Naive thymus-derived CD8-positive, alpha-beta T cell (primary cell): ENCODE measurements at places on chromosomes 6 and 20.

- no peak overlapping the region for H3K27ac ChIP-seq
- no peaks in the 10 kb centered on the region for H3K36me3 ChIP-seq
- peaks cover 2% of the 10 kb centered on the region for H3K27me3 ChIP-seq
- peaks cover 8% of the 10 kb centered on the region for H3K4me1 ChIP-seq
- no peak for DNase-seq
- H3K4me3 ChIP-seq, result no peak overlapping the region
Observed at GRCh38 chr6:135537741-135538301, 40.3 kb upstream of the AHI1 start.

DNA sequence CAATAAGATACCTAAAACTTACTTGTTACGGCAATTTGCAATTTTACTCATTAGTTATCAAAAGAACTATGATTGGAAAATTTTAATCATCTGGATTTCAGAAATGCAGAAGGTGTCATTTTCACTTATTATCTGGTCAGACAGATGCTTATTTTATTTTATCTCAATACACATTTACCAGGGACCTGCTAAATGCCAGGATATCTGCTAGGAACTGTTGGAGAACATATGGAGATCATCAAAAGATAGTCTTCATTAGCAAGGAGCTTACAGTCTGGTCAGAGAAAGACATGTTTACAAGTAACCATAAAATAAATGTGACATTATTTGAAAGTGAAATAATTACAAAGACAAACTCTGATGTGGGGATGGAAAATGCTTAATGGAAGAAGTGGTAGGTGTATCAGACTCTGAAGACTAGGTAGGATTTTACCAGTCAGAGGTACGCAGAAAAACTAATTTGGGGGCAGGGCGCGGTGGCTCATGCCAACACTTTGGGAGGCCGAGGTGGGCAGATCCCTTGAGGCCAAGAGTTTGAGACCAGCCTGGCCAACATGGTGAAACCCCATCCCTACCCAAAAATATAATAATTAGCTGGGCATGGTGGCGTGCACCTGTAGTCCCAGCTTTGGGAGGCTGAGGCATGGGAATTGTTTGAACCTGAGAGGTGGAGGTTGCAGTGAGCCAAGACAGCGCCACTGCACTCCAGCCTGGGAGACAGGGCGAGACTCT lies 137.8 kb downstream of the MYB start:
- no peaks in the 10 kb centered on the region for H3K36me3 ChIP-seq
- H3K4me3 ChIP-seq, result no peak overlapping the region
- no peak for DNase-seq
- H3K27ac ChIP-seq, result no peak overlapping the region
- H3K27me3 ChIP-seq, result no peaks in the 10 kb centered on the region
- peaks cover 9% of the 10 kb centered on the region for H3K4me1 ChIP-seq

DNA sequence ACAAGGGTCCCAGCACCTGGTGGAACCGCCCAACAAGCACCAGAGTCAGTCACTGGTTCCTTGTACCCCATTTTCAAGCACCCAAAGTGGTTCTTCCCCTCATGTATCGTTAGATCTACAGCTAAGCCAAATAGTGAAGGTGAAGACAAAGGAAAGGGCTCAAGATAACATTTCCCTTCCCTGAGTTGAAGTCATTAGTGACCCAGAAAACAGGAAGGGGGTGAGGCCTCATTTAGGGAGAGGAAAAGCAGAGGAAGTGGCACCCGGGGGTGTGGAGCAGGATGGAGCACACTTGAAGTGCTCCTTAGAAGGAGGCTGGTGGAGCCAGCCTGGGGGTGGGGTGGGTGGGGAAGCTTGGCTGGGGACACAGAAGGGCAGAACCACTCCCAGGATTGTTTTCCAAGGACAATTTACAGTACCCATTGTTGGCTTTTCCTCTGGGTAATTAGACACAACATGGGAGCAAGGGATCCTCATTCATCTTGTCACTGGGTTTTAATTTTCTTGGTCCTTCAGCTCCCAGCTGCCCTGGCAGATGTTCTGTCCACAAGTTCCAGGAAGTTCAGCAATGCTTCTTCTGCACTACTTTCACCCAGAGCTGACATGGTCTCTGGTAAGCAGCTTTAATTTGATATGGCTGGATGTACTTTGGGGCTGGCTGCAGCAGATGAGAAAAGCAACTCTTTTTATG lies 73.3 kb upstream of the CD93 start:
- no peak overlapping the region for H3K27ac ChIP-seq
- no peaks in the 10 kb centered on the region for H3K36me3 ChIP-seq
- peaks cover 15% of the 10 kb centered on the region for H3K4me1 ChIP-seq
- H3K4me3 ChIP-seq, result no peak overlapping the region

GRCh38 chr6:134734312-134734869 lies 215.5 kb downstream of the ALDH8A1 start:
- no peaks in the 10 kb centered on the region for H3K4me1 ChIP-seq
- DNase-seq, result no peak
- no peak overlapping the region for H3K4me3 ChIP-seq
- H3K36me3 ChIP-seq, result no peaks in the 10 kb centered on the region
- H3K27me3 ChIP-seq, result peaks cover 5% of the 10 kb centered on the region

- peaks cover under 1% of the 10 kb centered on the region for H3K36me3 ChIP-seq
- no peaks in the 10 kb centered on the region for H3K4me1 ChIP-seq
- no peak overlapping the region for H3K27ac ChIP-seq
Observed at GRCh38 chr6:143806282-143807102, 36.6 kb upstream of the LTV1 start.

DNA sequence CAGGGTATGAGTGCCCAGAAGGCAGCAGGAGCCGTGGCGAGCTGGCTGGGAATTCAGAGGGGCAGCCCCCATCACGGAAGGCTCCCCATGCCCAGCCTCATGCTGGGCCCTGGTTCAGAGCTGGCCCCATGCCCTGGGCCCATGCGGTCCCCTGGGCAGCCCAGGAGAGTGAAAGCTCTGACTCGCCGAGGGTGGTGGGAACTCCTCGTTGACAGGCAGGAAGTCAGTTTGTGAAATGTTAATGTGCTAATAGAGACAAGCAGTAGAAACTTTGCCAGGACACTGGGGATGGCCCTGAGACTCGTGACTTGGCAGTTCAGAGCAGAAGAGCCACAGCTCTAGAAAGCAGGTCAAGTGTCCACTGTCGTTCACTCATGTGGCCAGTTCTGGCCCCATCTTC lies 353.0 kb downstream of the TAF4 start:
- no peak overlapping the region for H3K27ac ChIP-seq
- no peaks in the 10 kb centered on the region for H3K27me3 ChIP-seq
- no peak overlapping the region for H3K4me3 ChIP-seq

- no peaks in the 10 kb centered on the region for H3K36me3 ChIP-seq
- no peaks in the 10 kb centered on the region for H3K4me1 ChIP-seq
- H3K27me3 ChIP-seq, result no peaks in the 10 kb centered on the region
- no peak overlapping the region for H3K27ac ChIP-seq
- no peak for DNase-seq
Observed at GRCh38 chr6:127058027-127058426, 60.4 kb upstream of the RSPO3 start.

GRCh38 chr20:5096463-5096862 lies 23.3 kb downstream of the PCNA start:
- H3K27me3 ChIP-seq, result no peaks in the 10 kb centered on the region
- no peak overlapping the region for H3K4me3 ChIP-seq
- no peak for DNase-seq
